Fibroblast of gingiva (primary cell): ENCODE measurements at places on chromosomes 5 and 9.
A peak's percentile ranks its signal among the peaks of the same experiment; 100 is the strongest.

- peak; percentile 92 for DNase-seq
Measured at GRCh38 chr5:158463938-158464337, 605.0 kb upstream of the CLINT1 start.

DNA sequence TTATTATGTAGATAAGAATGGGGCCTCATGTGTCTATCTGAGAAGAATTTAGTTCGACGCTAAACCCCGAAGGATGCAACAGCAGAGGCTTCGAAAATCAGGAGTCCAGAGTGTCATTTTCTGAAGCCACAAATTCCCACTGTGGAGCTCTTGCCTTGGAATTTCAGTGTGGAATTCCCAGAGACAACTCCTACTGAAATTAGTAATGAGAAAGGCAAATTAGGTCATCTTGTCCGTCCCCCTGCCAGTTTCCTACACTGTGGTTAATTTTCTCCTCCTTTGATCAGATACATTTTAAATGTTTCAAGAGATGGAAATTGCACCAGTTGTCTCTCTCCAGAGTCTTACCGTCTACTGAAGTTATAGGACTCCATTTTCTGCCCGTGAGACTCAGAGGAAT is 633.6 kb downstream of the BNC2 start:
- DNase-seq, result peak; percentile 20

DNA sequence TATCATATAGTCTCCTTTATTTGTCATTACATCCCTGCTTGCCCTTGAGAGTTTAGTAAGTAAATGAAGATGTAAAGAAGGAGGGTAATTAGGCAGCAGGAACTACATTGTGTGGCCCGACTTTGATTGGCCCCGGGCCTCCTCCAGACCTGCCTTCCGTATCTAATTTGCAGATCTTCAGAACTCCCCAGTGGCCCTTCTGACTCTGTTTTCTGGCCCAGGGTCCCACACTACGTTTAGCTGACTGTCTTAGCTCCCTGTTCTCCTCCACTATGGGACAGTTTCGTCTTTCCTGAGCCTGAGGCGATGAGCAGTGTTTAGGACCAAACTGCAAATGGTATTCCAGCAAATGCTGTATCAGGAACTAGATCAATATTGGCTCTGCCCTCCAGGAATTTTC is 21.6 kb upstream of the CTSL start:
- DNase-seq, result no peak

- DNase-seq, result no peak
Measured at GRCh38 chr5:74328221-74328630, 312.3 kb downstream of the ENC1 start.

GRCh38 chr9:89850631-89851325 is 246.0 kb downstream of the GADD45G start:
- peak; percentile 12 for DNase-seq

DNA sequence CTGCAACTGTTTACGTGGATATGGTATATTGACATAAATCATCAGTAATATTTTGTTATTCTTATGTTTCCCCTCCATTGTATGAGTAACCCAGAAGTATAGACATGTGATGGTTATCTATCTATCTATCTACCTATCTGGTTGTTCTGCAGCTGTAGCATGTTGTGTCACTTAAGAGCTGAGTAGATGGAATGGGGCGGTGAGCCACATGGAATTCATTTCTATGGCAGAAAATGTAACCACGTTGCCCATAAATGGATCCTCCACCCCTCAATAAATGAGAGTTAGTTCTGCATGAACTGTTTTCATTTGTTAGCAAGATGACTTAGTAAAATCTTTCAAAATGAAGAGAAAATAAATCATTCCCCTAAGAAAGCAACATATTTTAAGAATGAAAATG is 553.2 kb downstream of the MAT2B start:
- DNase-seq, result no peak

DNA sequence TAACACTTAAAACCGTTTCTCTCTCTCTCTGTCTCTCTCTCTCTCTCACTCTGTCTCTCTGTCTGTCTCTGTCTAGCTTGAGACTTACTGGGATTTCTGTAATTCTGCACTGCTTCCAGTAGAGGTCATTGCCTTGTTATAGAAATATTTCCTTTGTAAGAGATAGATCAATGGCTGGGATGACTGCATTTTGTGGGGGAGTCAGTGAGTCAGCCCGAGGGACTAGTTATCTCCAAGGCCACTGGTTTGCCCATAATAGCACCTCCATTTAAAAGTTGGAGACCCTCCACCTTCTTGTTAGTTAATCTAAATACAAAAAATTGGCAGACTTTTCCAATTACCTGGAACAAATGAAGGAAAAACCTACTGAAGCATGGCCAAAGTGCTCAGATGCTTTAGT is 547.2 kb downstream of the LRRC70 start:
- peak; percentile 4 for DNase-seq

DNA sequence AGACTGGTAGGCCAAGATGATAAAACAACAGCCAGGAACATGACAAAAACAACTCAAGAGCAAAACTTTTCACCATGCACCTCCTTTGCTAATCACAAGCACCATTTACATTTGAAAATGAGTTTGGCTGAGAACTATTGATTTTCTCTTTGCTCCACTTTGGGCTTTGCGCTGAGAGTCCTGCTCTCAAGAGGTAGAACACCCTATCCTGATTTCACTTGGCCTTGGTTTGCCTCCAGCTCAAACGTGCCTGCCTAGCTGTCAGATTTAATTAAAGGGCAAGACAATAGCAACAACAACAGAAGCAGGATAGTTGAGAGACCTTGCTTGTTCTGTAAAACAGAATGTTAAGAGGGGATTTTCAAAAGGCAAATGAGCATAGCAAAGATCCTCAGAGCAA is 128.2 kb upstream of the ASTN2 start:
- DNase-seq, result no peak

GRCh38 chr9:95875305-95876137 is at the start of gene ERCC6L2:
ERCC6L2 (plus strand) TSS chr9:95875691; CDS start chr9:95876039, 348 bp downstream.
- DNase-seq, result peak; percentile 98

GRCh38 chr9:76772686-76773445 is 8.6 kb downstream of the PCA3 start:
- DNase-seq, result peak; percentile 16

GRCh38 chr5:97547999-97548738 is 365.1 kb upstream of the RIOK2 start:
- peak; percentile 30 for DNase-seq

- no peak for DNase-seq
Measured at GRCh38 chr9:80787636-80788035, 901.7 kb downstream of the TLE1 start.

- DNase-seq, result no peak
Measured at GRCh38 chr5:135371622-135372232, 27.3 kb downstream of the MACROH2A1 start.

GRCh38 chr5:1852324-1852947 is 30.3 kb downstream of the IRX4 start:
- DNase-seq, result no peak

DNA sequence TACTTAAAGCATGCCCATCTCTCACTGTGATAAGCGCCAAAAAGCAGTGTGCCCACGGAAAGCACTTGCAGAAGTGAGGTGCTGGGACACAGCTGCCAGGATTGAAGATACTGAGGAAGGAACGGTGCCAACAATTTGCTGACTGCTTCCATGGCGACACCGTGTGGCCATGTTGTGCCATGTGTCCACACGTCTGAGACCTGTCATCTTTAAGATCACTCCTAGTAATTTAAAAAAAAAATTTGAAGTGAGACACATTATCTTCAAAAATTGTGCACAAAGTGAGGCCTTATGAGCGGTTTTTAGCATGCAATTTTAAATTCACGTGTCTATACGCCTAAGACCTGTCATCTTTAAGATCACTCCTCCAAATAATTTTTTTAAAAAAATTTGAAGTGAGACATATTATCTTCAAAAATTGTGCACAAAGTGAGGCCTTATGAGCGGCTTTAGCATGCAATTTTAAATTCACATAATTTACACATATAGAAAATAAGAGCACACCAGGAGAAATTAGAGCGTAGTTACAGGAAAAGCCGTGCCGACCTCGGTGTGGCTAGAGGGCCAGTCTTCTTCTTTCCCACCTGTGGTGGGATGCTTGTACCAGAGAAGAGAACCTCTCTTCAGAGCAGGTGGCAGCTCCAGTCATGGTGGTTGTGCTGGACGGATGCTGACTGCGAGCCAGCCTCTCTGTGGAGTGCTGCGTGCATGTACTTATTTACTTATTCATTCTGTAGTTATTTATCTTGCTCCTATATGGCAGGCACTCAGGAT is 21.4 kb upstream of the FLT4 start:
- peak; percentile 27 for DNase-seq
